Cardiac fibroblast (primary cell): ENCODE measurements at places on chromosomes 3 and 15.

DNA sequence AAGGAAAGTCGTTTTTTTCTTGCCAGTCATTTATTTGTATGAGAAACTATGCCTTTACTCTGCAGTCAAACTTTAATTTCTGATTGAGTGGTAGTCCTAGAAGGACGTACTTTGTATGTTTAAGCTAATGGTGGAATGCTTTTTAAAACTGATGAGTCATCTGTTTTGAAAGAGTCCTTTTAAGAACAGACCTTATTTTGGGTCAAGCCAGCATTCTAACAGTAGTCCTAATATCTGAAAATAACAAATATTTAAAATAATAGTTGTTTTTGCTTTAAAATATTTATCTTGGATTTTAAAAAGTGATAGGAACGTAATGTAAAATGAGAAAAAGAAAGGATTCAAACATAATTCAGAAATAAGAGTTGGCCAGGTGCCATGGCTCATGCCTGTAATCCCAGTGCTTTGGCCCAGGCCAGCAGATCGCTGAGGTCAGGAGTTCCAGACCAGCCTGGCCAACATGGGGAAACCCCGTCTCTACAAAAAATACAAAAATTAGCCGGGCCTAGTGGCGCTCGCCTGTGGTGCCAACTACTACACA lies 1.3 kb upstream of the LRRC58 start:
- peak; percentile 86 for DNase-seq

- DNase-seq = peak; percentile 95
Observed at GRCh38 chr3:156787926-156788663, 38.1 kb upstream of the LEKR1 start.

- no peak for DNase-seq
Observed at GRCh38 chr3:152398495-152398894, 129.8 kb downstream of the MBNL1 start.

DNA sequence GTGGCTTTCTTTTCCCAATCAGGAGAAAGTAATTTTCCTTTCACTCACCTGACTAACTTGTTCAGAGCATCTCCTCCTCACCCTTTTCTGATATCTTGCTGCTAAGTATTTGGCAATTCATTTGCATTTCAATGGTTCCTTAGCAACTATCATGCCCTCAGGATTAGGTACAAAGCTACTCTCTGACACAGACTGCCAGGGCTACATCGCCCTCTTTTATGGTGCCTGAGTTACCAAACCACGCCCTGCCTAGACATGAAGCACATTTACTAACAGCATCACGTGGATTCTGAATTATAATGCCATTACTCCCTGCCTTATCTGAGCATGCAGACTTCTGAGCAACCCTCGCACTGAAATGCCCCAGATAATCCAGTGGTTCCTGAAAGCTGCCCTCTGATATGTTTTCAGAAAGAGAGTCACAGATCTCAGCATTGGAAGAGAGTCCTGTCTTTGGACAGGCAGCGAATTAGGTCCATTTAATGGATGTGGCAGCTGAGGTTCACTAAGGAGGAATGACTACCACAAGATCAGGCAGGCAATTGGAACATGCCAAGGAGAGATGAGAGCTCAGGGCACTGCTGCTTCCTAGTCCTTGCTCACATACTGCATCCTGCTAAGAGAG lies 14.5 kb downstream of the EPHB1 start:
- no peak for DNase-seq

DNA sequence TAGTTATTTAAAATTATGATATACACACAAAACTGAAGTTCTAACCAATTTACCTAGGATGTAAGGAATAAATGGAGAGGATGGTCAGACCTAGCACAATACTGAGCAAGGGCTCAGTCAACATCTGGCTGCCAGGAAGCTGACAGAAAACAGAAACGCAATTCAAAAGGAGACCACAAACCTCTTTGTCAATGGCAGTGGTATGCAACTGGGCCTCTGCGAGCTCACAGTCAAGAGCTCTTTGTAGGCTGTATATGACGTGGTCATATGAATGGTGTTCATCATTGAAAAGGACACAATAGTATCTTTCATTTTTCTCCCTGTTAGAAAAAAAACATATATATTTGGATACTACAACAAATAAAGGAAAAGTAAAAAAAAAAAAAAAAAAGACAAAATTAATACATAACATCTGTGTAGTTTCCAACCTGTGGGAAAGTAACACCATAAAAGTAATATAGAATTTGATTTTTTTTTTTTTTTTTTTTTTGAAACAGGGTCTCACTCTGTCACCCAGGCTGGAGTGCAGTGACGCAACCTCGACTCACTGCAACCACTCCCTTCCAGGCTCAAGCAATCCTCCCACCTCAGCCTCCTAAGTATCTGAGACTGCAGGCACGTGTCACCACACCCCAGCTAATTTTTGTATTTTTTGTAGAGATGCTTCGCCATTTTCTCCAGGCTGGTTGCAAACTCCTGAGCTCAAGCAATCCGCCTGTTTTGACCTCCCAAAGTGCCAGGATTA lies 37.9 kb downstream of the UBR1 start:
- DNase-seq = peak; percentile 70

GRCh38 chr3:39427506-39427905 lies 21.0 kb downstream of the RPSA start:
- no peak for DNase-seq

DNA sequence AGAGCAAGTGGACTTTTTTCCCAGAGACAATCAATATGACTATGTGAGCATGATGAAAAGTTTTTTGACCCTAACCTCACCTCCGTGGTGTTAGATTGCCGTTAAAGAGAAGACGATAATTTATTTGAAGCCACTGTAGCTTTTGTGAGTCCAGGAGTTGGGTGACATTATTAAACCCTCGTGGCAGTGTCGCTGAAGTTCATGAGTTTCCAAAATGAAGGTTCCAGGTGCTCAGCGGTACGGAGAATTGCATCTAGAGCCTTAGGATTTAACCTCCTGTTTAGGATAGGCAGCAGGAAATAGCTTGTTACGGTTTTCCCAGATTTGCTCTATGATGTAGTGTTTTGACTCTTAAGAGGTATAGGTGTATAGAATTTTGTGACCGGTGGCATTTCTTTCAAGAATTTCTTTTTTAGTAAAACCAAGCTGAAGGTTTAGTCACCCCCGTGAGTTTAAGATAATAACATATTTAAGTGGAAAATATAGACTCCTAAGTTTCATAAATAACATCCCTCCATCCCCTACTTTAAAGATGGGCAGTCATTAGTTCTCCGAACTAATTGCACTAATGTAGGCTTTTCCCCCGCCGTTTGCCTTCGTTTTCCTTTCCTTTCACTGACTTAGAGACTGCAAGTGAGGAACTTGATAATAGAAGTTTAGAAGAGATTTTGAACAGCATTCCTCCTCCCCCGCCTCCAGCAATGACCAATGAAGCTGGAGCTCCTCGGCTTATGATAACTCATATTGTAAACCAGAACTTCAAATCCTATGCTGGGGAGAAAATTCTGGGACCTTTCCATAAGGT lies 2.0 kb downstream of the SMC4 start:
- DNase-seq = peak; percentile 82

- peak; percentile 36 for DNase-seq
Observed at GRCh38 chr3:131277836-131278497, 103.6 kb upstream of the NUDT16 start.

- no peak for DNase-seq
Observed at GRCh38 chr3:52302426-52303145, 13.5 kb upstream of the DNAH1 start.

DNA sequence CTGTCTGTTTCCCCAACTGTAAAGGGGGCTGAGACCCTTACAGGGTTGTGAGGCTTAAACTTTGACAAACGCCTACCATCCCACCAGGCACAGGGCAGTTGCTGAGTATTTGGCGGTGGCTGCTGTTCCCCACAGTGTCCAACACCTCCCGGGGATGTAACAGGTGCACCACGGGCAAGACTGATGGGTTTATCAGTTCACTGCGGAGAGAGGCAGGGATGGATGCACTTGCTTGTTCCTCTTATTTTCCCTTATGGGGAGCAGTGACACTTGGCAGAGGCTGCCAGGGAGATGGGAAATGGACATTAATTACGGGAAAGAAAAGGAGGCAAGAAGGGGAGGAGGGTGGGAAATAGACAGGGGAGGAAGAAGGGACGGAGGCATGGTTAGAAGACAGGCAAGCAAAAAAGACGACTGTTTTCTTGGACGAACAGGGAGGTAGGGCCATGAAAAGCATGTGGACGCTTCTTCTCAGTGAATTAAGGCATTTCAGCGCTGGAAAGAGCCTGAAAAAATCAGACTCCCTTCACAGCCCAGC lies 16.6 kb upstream of the ADIPOQ start:
- no peak for DNase-seq

DNA sequence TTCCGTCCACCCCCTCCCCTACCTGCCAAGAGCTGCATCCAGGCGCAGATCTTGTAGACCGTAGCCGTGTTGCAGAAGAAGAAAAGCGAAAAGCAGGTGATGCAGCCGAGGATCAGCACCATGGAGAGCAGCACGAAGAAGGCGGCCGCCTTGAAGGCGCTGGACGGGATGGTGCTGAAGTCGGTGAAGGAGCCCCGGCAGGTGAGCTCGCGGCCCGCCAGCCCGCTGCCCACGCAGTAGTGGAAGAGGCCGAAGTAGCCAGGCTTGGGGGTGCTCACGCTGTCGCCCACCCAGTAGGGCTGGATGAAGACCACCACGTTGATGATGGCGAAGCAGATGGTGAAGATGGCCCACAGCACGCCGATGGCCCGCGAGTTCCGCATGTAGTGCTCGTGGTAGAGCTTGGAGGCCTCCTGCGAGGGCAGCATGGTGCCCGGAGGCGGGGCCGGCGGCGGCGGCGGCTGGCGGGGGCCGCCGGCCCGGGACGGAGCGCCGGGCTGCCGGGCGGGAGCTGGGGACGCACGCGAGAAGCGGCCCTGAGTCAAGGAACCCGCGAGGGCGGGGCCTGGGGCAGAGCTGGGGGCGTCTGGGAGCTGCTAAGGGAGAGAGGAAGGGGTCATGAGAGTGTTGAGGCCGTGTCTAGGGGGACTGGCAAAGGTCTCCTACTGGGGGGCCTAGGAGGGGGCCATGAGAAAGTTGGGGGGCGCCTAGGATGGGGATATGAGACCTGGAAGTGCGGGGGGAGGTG lies 1.2 kb downstream of the LHFPL4 start:
- peak; percentile 60 for DNase-seq

DNA sequence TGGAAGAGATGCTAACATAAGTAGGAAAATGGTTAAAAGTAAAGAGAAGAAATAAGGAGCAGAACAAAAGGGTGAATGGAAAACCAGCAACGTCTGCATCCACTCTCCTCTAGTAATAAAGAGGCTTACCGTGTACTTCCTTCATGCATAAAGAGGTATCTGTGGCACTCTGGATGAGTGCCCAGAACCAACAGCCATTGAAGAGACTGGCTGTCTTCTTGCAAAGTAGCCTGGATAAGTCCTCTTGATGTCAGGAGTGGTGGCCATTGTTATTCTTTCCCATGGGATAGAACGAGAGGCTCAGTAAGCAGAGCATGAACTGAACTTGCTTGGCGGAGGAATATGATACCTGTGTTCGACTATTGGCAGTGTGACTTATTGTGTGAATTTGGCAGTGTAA lies 186.2 kb upstream of the RASGRP1 start:
- peak; percentile 8 for DNase-seq

DNA sequence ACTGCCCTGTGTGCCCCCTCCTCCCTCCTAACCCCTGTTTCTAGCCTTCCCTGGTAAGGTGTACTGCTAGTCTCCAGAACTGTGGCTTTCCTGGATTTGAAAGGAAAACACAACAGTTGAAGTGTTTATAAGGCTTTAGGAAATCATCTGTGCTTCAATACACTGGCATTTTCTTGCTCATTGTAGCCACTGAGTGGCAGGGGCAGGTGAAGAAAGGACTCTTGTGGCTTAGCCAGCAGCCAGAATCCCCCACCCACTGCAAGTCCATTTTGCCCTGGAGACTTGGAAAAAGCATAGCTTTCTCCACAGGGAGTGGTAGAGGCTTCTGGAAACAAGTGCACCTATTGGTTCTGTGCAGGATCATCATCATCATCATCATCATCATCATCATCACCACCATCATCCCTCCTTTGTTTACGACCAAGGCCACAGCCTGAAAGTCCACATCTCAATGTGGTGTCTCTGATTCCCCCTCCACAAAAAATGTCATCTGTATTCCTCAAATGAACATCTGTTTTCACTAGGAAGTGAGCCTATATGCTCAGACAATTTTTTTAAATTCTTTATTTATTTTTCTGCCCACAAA lies 33.4 kb downstream of the AQP9 start:
- DNase-seq = no peak

DNA sequence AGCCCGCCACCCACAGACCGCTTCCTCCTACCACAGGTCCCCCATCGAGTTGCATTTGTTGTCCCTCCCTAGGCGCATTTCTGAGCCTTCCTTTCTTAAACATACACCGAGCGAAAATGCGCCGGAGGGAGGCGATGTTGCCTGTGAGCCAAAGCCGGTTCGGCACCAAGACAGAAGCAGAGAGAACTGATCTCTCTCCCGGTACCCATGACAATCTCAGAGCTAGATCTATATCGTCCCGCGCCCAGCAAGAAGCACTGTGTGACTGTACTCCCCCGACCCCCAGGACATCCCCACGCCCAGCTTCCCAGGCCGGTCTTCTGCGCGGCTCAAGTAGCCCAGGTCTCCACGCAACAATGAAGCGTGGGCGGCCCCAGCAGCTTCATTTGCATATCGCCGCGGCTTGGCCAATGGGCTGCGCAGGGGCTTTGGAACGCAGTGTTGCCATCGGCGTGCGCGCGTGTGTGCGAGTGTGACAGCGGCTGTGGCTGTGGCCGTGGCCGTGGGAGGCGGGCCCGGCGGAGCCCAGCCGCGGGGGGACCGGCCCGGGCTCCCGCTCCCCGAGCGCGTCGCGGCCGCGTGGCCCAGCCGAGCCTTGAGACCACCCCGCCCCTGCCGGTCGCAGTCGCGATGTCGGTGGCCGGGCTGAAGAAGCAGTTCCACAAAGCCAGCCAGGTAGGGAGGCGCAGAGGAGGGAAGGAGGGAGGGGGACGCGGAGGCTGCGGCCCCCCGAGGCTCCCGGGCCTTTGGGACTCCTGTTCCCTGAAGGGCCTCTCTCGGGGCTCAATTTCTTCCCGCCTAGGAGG lies at the start of gene SH3GL3:
Gene SH3GL3 (plus strand): TSS at position 438 of the 806 bp plus-strand sequence. CDS start 193 bp downstream, at position 631.
- DNase-seq = peak; percentile 67

GRCh38 chr3:36678216-36679013 lies 85.9 kb downstream of the DCLK3 start:
- peak; percentile 7 for DNase-seq

- no peak for DNase-seq
Observed at GRCh38 chr3:100641471-100642032, 32.2 kb downstream of the ADGRG7 start.

DNA sequence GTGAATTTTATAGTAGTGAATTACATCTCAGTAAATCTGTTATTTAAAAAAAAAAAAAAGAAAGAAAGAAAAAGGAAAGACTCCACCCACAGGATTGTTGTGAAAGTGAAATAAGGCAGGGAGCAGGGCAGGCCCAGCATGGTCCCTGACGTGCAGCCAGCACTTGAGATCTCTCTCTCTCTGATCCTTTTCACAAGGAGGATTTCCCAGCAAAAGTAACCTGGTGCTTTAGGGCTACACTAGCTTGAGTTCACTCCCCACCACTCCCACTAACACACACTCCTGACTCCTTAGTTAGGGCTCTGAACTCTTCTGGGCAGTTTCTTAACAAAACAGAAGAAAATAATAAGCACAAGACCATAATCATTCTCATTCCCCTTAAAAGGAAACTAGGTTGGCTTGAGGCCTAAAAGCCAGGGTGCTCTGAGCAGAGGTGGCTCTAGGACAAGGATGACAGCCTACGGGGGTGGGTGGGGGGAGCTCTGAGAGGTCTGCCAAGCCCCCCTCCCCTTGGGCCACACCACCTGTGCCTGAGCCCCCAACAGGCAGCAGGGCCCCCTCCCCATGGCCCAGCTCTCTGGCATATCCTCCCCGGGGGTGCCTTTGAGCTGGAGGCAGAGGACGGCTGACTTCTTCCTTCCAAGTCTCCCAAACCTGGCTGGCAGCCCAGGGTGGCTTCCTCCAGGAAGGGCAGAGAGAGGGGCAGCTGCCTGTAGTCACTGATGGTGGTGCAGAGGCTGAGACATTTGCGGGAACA lies 856 bp downstream of the TMEM40 start:
- peak; percentile 81 for DNase-seq

GRCh38 chr15:56469483-56469882 lies 4.5 kb upstream of the MNS1 start:
- no peak for DNase-seq
